NCI-H345 (cell line): ENCODE measurements at places on chromosomes 12 and 14.

GRCh38 chr12:31650918-31651317, 8.6 kb upstream of the ETFBKMT start:
- DNase-seq = no peak

GRCh38 chr12:108345716-108346633, 6.9 kb upstream of the CMKLR1 start:
- no peak for DNase-seq

GRCh38 chr14:78637489-78637888, 467.3 kb downstream of the NRXN3 start:
- peak; percentile 51 for DNase-seq

GRCh38 chr14:74203639-74204038, 35.6 kb upstream of the VSX2 start:
- no peak for DNase-seq

- no peak for DNase-seq
These were observed 413.0 kb downstream of the AEBP2 start for GRCh38 chr12:19852100-19852855.
